T-cell (primary cell): ENCODE measurements at places on chromosomes 11 and 22. TPM values are rescaled to one million over a fixed set of nuclear protein-coding genes. Genes with fewer than 3 reads are reported as not detected.

GRCh38 chr11:117084992-117085391, 13.2 kb downstream of the SIK3 start:
- no peak overlapping the region for H3K27ac ChIP-seq
- peaks cover 4% of the 10 kb centered on the region for H3K4me1 ChIP-seq
- DNase-seq, result no peak

- H3K4me3 ChIP-seq, result no peak overlapping the region
- no peak for DNase-seq
- no peaks in the 10 kb centered on the region for H3K4me1 ChIP-seq
- no peaks in the 10 kb centered on the region for H3K27me3 ChIP-seq
Observed at GRCh38 chr11:78542007-78542406, 32.7 kb downstream of the NARS2 start.

Gene POTEH
- not detected for total RNA-seq

- H3K4me1 ChIP-seq, result no peaks in the 10 kb centered on the region
- H3K4me3 ChIP-seq, result no peak overlapping the region
- H3K27ac ChIP-seq, result no peak overlapping the region
- no peaks in the 10 kb centered on the region for H3K36me3 ChIP-seq
Observed at GRCh38 chr11:19891022-19891421, 178.4 kb downstream of the NAV2 start.

GRCh38 chr11:61630089-61630488, 49.2 kb upstream of the SYT7 start:
- no peaks in the 10 kb centered on the region for H3K4me1 ChIP-seq
- no peaks in the 10 kb centered on the region for H3K36me3 ChIP-seq
- no peak for DNase-seq
- H3K27ac ChIP-seq, result no peak overlapping the region
- no peaks in the 10 kb centered on the region for H3K27me3 ChIP-seq

GRCh38 chr11:34175284-34176019, 70.0 kb downstream of the NAT10 start:
- DNase-seq, result no peak
- H3K4me3 ChIP-seq, result no peak overlapping the region
- peaks cover 13% of the 10 kb centered on the region for H3K4me1 ChIP-seq
- H3K27ac ChIP-seq, result no peak overlapping the region
- H3K36me3 ChIP-seq, result no peaks in the 10 kb centered on the region

DNA sequence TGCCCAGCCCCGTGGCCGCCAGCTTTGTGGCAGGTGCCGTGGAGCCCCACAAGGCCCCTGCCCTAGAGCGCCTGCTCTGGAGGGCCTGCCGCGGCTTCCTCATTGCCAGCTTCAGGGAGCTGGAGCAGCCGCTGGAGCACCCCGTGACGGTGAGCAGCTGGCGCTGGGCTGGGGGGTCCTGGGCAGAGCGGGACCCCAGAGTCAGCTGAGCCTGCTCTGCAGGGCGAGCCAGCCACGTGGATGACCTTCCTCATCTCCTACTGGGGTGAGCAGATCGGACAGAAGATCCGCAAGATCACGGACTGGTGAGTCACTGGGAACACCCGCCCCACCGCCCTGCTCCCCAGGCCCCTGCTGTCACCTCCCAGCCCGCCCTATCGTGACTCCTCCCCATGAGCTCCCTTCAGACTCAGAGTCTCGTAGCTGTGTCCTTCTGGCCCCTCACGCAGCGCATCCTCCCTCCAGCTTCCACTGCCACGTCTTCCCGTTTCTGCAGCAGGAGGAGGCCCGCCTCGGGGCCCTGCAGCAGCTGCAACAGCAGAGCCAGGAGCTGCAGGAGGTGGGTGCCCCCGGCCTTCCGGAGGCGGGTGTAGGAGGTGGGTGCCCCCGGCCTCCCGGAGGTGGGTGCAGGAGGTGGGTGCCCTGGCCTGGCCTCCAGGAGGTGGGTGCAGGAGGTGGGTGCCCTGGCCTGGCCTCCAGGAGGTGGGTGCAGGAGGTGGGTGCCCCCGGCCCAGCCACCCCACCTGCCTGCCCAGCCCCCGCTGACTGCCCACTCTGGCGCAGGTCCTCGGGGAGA, 4.7 kb downstream of the TCIRG1 start:
- H3K27me3 ChIP-seq, result no peaks in the 10 kb centered on the region
- no peak overlapping the region for H3K4me3 ChIP-seq
- H3K36me3 ChIP-seq, result peaks cover 53% of the 10 kb centered on the region
- no peak overlapping the region for H3K27ac ChIP-seq
- peaks cover 2% of the 10 kb centered on the region for H3K4me1 ChIP-seq

DNA sequence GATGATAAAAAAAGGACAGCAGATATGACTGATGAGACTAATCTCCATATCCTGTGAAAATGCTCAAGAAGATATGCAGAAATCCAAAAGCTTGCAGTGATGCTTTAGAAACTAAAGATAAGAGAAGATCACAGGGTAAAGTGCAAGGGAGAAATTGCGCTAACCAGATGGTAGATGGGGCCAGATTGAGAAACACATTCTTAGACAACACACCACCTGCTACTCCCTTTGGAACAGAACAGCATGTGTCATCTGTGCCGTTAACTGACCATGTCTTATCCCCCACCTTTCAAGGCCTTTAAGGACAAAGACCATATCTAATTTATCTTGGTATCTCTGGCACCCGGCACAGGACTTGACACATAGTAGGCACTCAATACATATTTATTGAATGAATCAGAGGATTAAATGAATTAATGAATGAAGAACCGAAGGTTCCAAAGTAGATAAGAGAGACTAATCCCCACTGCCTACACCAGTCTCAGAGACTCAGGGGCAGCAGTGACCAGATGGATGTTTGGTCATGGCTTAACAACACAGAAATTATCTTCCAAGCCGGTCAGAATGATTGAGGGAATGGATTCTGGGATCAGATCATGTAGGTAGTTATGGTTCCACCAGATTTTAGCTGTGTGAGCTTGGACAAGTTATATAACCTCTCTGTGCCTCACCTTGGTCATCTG, 12.3 kb upstream of the P2RY2 start:
- no peaks in the 10 kb centered on the region for H3K36me3 ChIP-seq
- no peak for DNase-seq
- H3K4me3 ChIP-seq, result no peak overlapping the region
- H3K4me1 ChIP-seq, result no peaks in the 10 kb centered on the region

GRCh38 chr11:121890377-121890776, 225.6 kb downstream of the BLID start:
- no peaks in the 10 kb centered on the region for H3K27me3 ChIP-seq
- H3K36me3 ChIP-seq, result no peaks in the 10 kb centered on the region
- no peaks in the 10 kb centered on the region for H3K4me1 ChIP-seq

- H3K27ac ChIP-seq, result no peak overlapping the region
- DNase-seq, result no peak
- H3K27me3 ChIP-seq, result no peaks in the 10 kb centered on the region
- H3K36me3 ChIP-seq, result peaks cover 49% of the 10 kb centered on the region
- no peak overlapping the region for H3K4me3 ChIP-seq
Observed at GRCh38 chr11:68890490-68891231, 13.0 kb downstream of the MRPL21 start.
